ENCODE measurements at places on chromosomes 7 and 10.
A peak's percentile ranks its signal among the peaks of the same experiment; 100 is the strongest.

DNA sequence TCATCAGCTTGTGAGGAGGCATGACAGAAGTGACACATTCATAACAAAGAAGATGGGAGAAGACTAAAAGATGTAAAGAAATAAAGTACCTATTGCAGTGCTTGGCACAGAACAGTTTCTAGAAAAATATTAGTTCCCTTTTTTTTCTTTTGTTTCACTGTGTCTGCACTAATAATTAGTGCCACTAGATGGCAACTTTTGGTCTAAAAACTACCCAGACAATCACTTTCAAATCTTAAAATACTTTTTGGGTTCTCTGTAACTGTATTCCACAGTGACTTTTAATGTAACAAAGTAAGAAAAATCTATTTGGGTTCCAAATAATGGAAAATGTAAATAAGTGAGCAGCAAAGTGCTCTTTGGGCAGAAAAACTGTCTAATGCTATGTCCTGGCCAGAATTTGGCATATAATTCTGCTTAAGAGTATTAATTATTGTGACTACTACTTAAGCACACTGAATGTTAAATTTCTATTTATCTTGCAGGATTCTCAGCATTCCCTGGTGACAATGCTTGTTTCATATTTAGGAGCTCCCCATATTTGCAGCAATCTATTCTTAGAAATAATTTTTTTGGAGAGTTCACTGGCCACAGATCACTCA is 134.8 kb upstream of the KIF5B start:
- peak; percentile 15 for DNase-seq

DNA sequence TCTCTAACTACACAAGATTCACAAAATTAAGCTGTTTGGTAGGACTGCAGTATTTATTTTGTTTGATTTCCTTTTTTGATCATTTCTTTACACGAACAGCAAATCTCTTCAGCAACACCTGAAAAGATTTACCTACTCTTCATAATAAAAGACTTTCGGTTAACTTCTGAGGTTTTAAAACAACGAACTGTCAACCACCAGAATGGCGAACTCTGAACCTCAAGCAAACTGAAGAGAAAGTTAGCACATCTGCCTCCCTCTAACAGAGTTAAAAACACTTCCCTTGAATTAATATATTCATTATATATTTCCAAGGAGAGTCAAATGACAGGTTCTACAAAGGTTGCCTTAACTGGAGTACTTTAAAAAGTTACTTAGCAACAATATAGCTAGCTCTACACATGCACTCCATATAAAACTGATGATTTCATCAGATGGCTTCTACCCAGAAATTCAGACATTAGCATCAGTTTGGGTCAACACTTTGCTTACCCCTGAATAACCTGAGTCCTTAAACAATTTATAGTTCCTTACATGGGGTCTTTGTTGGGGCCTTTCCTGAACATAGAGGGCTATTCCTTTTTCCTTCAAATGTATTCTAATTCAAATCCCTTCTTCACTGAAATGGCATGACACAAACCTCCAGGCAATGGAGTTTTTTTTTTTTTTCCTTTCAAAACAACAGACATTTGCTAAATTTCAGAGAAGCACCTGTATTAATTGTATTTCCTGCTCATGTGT is 118.3 kb downstream of the SEM1 start:
- no peak for DNase-seq

DNA sequence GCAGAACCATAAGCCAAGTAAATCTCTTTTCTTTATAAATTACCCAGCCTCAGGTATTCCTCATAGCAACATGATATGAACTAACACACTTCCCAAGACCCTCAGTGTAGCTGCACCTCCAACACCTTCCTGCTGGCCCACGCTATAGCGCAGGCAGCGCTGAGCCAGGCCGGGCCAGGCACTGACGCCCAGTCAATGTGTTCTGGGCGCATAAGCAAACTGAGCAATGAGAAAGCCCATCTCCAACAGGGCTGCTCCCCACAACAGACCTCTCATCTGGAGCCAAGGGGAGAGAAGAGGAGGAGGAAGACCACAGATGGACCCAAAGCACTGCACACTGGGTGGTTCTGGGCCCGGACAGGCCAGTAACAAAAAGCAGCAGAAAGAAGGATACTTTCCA is 40.8 kb downstream of the FAM53B start:
- no peak for DNase-seq

DNA sequence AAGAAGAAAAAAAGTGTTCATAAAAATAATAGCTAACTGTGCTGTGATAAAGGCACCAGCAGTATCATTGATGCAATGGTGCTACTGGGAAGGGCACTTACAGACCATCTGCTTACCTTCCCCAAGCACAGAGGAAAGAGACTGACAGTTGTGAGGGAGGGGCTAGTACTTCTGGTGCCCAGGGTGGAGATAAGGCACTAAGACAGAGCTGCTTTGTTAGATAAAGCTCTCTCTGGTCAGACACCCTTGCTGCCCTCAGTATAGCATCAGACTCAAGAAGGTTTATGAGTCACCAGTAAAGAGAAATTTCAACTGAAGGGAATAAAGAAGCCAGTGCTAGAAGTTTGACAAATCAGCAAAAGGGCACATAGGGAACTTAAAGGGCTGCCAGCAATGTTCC is 325.6 kb downstream of the HPSE2 start:
- no peak for DNase-seq

DNA sequence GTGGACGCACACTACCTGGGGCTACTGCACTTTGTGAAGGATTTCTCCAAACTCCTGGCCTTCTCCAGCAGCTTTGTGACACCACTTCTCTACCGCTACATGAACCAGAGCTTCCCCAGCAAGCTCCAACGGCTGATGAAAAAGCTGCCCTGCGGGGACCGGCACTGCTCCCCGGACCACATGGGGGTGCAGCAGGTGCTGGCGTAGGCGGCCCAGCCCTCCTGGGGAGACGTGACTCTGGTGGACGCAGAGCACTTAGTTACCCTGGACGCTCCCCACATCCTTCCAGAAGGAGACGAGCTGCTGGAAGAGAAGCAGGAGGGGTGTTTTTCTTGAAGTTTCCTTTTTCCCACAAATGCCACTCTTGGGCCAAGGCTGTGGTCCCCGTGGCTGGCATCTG is 14.0 kb downstream of the GPR146 start:
- no peak for DNase-seq

Measured in NCI-H146 (cell line).